ENCODE measurements at places on chromosomes 4 and X. TPM values are rescaled to one million over a fixed set of nuclear protein-coding genes. Genes with fewer than 3 reads are reported as not detected.

DNA sequence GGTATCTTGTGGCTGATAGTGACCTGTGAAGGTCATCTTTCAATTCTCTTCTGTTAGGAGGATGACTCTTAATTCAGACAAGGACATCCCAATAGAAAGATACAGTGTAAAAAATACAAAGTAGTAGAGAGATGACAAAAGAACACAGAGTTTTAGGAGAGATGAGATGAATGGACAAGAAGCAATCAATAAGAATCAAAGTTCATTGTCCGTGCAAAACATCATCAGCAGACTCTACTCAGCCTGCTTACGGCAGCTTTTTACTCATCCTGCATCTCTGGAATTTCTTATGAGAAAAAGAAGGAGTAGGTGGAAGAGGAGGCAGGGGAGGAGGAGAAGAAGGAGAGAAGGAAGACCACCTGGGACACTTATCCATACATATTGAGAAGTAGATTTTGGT lies 2131.7 kb downstream of the ARAP2 start:
- no peak for DNase-seq

- DNase-seq = no peak
These were observed 116.9 kb downstream of the VEGFC start for GRCh38 chr4:176675810-176676209.

The ADAM29 gene
- not detected for total RNA-seq

DNA sequence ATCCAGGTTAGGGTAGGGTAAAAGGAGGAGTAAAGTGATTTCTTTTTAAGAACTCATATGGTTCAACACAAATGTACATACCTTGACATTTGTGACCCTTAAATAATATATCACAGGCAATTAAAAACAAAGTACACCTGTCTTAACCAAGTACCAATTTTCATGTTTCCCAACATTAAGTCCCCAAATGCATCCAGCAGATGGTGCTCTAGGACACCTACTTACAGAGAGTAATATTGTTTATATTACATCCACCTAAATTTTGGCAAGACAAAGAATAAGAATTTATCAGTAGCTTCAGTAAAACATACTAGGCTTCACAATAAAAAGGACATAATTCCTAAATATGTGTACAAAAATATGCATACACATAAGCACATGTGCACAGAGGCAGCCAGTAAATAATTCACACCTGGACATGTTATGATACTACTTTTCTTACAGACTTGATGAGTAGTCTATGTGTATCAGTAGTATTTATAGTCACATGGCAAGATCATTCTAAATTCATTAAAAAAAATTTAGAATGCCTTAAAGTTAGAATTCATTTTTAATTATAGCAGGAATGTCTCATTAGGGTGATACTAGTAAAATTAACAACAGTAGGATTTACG lies 219.7 kb downstream of the DCLK2 start:
- no peak for DNase-seq

The SH3BGRL gene
- total RNA-seq = 51.4 TPM

Data from upper lobe of left lung (tissue), 6 donors.